ENCODE measurements at places on chromosomes 13 and 19.

DNA sequence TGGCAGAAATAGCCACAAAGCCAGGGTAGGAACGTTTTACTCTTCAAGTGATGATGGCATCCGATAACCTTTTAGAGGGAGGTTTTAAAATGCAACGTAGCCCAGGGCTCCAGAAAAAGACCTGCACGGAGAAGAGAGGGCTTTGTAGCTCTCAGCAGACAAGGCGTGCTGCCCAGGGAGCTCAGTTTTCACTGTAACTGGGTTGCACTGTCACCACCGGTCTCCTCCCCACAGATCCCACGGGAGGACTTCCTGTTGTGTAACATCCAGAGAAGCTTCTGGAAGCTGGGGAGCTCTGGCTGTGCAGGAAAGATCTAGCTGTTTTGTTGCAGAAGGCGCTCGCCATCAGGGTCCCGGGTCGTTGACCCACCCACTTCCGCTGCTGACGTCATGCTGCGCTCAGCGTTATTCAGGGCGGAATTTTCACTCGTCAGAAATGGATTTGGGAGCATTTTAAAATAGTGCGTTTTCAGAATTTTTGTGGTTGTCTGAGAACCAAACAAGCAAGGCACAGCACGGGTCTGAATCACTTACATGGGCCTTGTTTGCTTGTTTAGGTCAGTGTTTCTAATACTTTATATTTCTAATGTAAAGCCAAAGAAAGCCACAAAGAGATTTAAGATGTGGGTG lies 50.8 kb downstream of the ATP11A start:
- no peak for DNase-seq

- DNase-seq: no peak
These were observed 1.9 kb downstream of the PCSK4 start for GRCh38 chr19:1488282-1488601.

DNA sequence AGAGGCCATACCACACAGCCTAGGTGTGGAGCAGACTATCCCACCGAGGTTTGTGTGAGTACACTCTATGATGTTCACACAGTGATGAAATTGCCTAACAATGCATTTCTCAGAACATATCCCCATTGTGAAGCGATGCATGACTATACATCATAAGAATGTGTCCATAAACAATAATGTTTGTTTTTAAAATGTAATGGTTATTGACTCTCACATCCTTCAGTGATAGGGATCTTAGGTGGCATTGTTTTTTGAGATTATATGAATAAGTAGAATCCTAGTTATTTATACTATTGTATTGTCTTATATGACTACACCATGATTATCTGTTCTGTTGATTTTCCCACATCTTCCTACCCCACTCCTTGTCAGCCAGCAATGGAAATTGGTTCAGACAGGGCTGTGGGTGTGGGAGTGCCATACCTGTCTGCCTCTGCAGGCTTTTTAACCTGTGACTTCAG lies 13.6 kb downstream of the CCNA1 start:
- no peak for DNase-seq

GRCh38 chr13:89324582-89324981 lies 1653.4 kb downstream of the SLITRK5 start:
- DNase-seq: no peak

GRCh38 chr19:54029301-54029700 lies 34.4 kb downstream of the VSTM1 start:
- DNase-seq: no peak

- no peak for DNase-seq
These were observed 264.5 kb upstream of the TSHZ3 start for GRCh38 chr19:31613683-31614219.

- DNase-seq: peak; percentile 23
These were observed at the start of gene TTC9B for GRCh38 chr19:40217934-40218890. TTC9B (minus strand) TSS chr19:40218384; CDS start chr19:40218381, 3 bp downstream.

DNA sequence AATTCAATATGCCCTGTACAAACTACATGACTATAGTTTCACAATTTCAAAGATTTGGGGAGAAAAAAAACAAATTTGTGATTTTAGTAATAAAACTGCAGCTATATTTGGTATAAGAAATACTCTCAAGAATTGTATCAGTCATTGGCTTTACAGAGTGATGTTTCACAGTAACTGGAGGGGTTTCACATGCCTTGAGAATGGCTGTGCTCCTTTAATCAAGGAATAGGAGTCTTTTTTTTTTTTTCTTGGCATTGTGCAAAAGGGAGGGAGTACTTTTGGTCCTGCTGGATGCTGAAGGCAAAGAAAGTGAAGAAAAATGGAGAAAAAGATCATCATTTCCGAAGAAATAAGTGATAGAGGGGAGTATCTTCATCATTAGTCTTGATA lies 6.8 kb downstream of the ZNF507 start:
- DNase-seq: no peak

Measured in GM12865 (cell line).